ENCODE measurements at places on chromosomes 2 and 18. TPM values are rescaled to one million over a fixed set of nuclear protein-coding genes. Genes with fewer than 3 reads are reported as not detected.

The EPAS1 gene
- total RNA-seq: 0.14 TPM

The KCTD1 gene
- total RNA-seq: 29.7 TPM

The PAX8 gene
- 0.49 TPM for total RNA-seq

The LAMA1 gene
- total RNA-seq: 96.1 TPM

The ABCG8 gene
- not detected for total RNA-seq

The YIPF4 gene
- 31.6 TPM for total RNA-seq

The SERPINB10 gene
- not detected for total RNA-seq

The CCDC148 gene
- total RNA-seq: 1.4 TPM
